ENCODE measurements at places on chromosomes 1 and 21. TPM values are rescaled to one million over a fixed set of nuclear protein-coding genes. Genes with fewer than 3 reads are reported as not detected.

KCNJ9 gene
- not detected for total RNA-seq

- H3K36me3 ChIP-seq: no peaks in the 10 kb centered on the region
These were observed 320.9 kb downstream of the ASTN1 start for GRCh38 chr1:176843352-176844297.

LRRC71 gene
- total RNA-seq: 5.3 TPM

DNA sequence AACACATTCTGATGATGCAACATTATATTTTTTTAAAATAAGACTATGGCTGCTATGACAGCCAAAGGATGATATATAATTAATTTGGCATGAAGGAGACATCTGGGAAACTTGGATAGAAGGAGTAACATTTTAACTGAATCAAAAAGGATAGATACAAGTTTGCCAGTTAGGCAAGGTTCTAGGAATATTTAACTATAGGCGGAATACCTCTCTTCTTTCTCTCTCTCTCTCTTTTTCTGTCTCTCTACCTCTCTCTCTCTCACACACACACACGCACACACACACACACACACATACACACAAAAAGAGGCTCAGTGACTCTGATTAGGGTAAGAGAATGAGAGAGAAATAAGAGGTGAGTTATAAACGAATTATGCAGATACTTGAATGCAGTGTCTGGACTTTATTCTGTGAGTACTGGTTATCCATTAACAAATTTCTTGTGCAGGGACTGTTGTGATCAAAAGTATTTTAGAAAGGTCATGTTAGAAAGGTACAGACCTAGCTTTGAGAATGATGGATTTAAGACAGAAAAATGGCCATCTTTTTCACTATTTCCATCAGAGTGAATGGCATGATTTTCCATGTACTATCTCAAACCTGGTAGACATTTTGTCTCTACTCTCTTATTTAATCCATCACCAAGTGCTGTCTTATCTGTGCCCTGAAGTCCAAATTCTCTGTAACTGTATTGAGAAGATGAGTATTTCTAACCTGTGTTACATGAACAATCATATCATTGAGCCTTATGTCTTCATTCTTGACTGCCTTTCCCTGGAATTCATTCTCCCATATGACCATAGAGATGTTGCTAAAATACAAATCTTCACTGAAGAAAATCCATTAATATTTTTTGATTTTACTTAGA is 1106.9 kb upstream of the ADGRL4 start:
- no peak for DNase-seq
- H3K4me1 ChIP-seq: no peaks in the 10 kb centered on the region
- H3K36me3 ChIP-seq: no peaks in the 10 kb centered on the region
- H3K27me3 ChIP-seq: no peaks in the 10 kb centered on the region
- no peak overlapping the region for H3K27ac ChIP-seq

C1orf141 gene
- 2.2 TPM for total RNA-seq

GRCh38 chr1:206417774-206418614 is 52.3 kb upstream of the IKBKE start:
- H3K4me1 ChIP-seq: peaks cover 6% of the 10 kb centered on the region
- H3K36me3 ChIP-seq: peaks cover 77% of the 10 kb centered on the region
- no peaks in the 10 kb centered on the region for H3K27me3 ChIP-seq
- no peak for DNase-seq
- no peak overlapping the region for H3K4me3 ChIP-seq

SYNC gene
- total RNA-seq: 14.5 TPM

TMCC2 gene
- 3.0 TPM for total RNA-seq

ABCG1 gene
- total RNA-seq: 74.9 TPM

DNA sequence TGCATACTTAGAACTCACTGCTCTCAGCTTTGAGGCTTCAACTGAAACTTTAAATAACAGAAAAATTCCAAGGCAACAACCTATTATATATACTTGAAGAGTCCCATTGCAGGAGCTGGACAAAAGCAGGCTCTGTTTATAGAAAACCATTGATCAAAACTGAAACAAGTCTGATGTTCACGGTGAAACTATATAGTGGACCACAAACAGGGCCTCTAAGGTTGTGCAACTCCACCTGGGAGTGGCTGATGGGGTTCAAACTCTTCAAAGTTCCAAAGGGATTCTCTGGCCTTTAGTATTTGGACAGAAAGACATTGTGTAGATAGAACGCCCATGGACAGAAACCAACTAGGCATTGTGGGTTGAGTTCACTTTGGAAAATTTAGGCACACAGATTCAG is 140.3 kb downstream of the ZC3H11B start:
- no peaks in the 10 kb centered on the region for H3K4me1 ChIP-seq
- no peak for DNase-seq
- no peaks in the 10 kb centered on the region for H3K36me3 ChIP-seq

- no peaks in the 10 kb centered on the region for H3K27me3 ChIP-seq
- peaks cover 99% of the 10 kb centered on the region for H3K36me3 ChIP-seq
- H3K27ac ChIP-seq: no peak overlapping the region
- H3K4me1 ChIP-seq: peaks cover 19% of the 10 kb centered on the region
- no peak for DNase-seq
These were observed 11.2 kb downstream of the SFT2D2 start for GRCh38 chr1:168236836-168237611.

- no peaks in the 10 kb centered on the region for H3K27me3 ChIP-seq
- no peak overlapping the region for H3K4me3 ChIP-seq
- peaks cover 3% of the 10 kb centered on the region for H3K4me1 ChIP-seq
These were observed 36.5 kb downstream of the PLA2G4A start for GRCh38 chr1:186865253-186865652.

Data from lower lobe of right lung (tissue), 2 donors.